Activated T-cell treated with anti-CD3 and anti-CD28 coated beads, Interleukin-2, amount 50 U/mL, for 72 hours (primary cell): ENCODE measurements at places on chromosomes 12 and 14. TPM values are rescaled to one million over a fixed set of nuclear protein-coding genes. Genes with fewer than 3 reads are reported as not detected.

Gene EIF4B
- total RNA-seq = 622 TPM

Gene ANO4
- total RNA-seq = not detected

Gene ACOT4
- 5.2 TPM for total RNA-seq

Gene CD4
- 141 TPM for total RNA-seq

- no peak for DNase-seq
These were observed 186.6 kb upstream of the BCL2L14 start for GRCh38 chr12:11884116-11884515.

DNA sequence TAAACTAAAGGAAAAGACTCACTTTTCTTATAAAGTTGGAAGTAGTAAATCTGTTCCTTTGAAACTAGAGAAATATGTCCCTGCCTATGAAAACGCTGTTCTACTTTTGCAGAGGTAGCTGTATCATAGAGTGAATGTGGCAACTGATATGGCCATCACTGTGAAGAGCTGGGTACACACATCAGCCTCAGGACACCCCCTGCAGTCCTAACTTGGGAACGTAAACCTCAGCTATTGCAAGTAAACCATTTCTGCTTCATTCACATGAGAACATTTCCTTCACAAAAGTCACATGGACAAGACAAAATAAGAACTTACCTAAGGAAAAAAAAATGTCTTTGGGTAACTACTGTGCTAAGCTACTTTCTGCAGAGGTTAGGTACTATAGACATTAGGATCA is 233.3 kb upstream of the PPFIA2 start:
- DNase-seq = peak; percentile 1

DNA sequence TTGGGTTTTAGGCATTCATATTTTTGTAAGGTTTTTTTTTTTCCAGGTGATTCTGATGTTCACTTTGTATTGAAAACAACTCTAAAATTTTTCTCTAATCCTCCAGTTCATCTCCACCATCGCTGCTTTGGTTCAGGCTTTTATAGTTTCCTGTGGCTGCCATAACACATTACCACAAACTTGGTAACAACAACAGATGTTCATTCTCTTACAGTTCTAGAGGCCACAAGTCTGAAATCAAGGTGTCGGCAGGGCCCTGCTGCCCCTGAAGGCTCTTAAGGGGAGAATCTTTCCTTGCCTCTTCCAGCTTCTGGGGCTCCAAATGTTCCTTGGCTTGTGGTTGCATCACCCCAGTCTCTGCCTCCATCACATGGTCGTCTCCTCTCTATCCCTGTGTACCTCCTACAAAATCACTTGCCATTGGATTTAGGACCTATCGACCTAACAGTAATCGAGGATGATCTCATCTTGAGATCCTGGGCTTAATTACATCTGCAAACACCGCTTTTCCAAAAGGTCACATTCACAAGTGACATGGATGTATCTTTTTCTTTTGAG is 55.2 kb downstream of the PELI2 start:
- no peak for DNase-seq

GRCh38 chr12:49098035-49098451 is 3.4 kb upstream of the DHH start:
- peak; percentile 61 for DNase-seq

- DNase-seq = peak; percentile 35
These were observed 8.1 kb upstream of the GLTP start for GRCh38 chr12:109888179-109889020.

- DNase-seq = peak; percentile 44
These were observed 21.8 kb downstream of the VDR start for GRCh38 chr12:47882781-47883546.

GRCh38 chr12:84811291-84811690 is 101.3 kb downstream of the SLC6A15 start:
- no peak for DNase-seq
